NCI-H2029 treated with DMSO at 0.1 percent for 48 hours (cell line): ENCODE measurements at places on chromosomes 16 and 17.

DNA sequence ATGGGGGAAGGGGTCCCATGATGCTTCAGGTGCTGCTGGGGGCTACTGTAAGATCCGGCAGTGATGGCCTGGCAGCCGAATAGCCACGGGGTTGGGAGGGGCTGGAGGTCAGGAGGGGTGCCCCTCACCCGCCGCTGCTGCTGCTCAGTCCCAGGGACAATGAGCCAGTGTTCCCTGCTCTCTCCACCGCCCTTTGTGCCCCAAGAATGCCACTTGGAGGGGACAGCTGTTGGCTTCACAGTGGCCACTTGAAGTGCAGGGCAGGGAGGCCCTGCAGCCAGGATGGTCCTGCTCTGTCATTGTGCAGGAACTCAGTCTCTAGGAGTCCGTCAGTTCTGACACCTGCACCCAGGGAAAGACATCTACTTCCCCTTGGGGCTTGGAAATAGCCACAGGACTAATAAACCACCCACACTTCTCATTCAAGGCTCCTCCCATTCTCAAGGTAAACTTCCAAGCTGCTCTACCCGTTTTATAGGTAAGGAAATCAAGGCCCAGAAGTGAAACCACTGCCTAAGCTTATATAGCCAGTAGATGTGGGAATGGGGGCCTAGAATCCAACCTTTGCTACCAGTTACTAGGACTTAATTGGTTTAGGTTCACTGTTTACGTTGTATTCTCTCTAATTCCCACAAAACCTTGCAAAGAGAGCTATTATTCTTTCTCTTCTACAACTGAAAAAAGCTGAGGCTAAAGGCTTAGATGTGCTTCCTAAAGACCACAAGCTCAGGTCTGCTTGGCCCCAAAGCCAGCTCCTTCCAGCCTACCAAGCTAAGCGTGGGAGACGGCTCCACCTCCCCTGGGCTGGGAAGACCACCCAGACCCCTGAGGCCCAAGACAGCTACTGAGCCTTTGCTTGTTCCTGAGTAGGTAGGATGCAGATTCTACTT is 6.2 kb upstream of the CPSF4L start:
- no peak for DNase-seq

- no peak for DNase-seq
Measured at GRCh38 chr16:85829751-85830445, 30.4 kb downstream of the COX4I1 start.

- no peak for DNase-seq
Measured at GRCh38 chr17:15947271-15947670, 2.3 kb downstream of the ADORA2B start.

GRCh38 chr17:8101721-8102120 is 14.2 kb upstream of the ALOX12B start:
- DNase-seq = no peak
